ENCODE measurements at places on chromosomes 2 and 18. TPM values are rescaled to one million over a fixed set of nuclear protein-coding genes. Genes with fewer than 3 reads are reported as not detected.

GRCh38 chr18:74241426-74241825 lies 50.3 kb downstream of the CYB5A start:
- DNase-seq, result no peak

DNA sequence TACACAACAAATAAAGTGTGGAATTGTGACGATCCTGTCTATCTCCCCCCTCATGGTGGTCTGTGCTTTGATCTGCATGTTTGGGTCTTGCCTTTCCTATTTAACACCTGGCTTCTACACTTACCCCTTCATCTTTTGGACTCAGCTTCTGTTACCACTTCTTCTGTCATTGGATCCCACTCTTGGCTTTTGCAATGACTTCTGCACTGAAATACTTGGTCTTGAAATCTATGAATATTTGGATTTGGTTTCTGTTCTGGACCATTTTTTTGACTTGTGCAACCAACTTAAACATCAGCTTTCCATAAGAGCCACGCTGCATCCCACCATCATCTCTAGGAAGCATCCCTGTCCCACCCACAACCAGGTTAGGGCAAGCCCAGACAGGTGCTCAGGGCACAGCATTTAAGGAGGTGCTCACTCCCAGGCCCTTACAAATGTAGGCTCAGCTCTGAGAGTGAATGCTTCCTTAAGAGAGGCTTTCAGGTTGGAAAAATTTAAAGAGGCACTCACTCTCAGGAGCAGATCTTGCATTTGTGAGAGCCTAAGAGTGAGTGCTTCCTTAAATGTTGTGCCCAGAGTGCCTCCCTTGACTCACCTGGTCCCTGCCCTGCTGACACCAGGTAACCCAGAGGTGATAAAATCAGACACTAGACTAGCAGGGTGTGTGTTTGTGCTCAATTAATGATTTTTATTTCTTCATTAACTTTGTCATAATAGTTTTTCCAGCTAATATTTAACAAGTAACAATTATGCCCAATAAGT lies 124.5 kb upstream of the SH3BP4 start:
- no peak for DNase-seq

DNA sequence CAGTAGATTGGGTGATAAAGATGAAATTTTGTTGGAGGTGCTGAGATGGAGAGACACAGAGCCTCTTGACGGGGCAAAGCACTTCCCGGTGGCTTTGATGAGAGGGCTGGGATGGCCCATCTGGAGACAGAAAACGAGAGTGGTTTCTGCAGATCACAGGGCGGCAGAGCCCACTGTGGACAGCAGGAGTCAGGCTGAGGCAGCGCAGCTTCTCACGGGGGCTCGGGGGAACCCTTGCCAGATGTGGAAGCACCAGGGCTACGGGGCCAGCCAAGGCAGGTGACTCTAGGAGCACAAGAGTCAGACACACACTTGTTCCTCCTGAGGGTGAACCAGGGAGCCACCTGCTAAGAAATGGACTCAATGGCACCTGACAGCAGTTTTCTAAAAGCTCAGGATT lies 78.5 kb downstream of the TPO start:
- DNase-seq, result no peak

DNA sequence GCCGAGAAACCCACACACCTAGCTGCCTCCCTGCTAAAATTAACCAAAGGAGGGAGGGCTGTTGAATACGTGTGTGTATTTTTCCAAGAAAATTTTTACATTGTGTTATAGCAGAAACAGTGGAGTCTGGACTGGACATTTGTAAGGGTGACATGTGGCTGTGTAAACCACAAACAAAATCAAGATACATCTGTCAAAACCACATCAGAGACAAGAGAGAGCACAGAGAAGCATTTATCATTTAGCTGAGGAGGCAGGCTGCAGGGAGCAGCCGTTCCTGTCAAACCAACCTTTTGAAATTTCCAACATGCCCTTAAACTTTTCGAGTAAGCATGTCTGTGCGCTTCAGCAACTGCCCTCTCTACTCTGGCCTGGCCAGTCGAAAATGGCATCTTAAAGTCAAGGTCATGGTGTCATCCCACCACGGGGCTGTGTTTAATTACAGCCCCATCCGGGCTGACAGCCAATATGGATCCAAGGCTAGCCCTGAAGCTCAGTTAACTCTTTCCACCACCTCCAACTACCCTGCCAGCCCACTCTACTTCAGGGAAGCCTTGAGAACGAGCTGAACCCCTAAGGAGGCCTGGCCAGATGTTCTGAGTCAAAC lies 8.4 kb downstream of the BCL11A start:
- no peak for DNase-seq

- no peak for DNase-seq
Observed at GRCh38 chr2:227205701-227206100, 41.3 kb downstream of the COL4A3 start.

GRCh38 chr2:220980966-220981675 lies 591.0 kb downstream of the EPHA4 start:
- DNase-seq, result no peak

DNA sequence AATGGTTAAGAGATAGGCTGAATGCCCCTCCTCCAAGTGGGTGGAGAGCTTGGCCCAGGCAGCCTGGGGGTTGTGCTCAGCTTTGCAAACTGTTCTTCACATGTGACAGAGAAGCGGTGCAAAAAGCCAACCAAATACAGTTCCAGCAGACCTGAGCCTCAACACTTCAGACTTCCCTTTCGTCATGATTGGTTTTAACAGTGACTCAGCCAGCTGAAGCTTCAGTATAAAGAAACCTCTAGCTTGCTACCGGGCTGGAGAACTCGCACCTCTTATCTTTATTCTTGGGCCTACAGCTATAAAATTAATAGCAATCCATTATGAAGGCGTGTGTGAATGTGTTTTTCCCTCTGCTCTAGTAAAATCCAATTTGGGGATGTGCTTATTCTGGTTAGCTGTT lies 20.0 kb downstream of the SETBP1 start:
- DNase-seq, result no peak

GRCh38 chr2:226531061-226531810 lies 268.4 kb downstream of the IRS1 start:
- no peak for DNase-seq

- peak; percentile 6 for DNase-seq
Observed at GRCh38 chr2:73594251-73594650, 48.0 kb downstream of the NAT8 start.

DNA sequence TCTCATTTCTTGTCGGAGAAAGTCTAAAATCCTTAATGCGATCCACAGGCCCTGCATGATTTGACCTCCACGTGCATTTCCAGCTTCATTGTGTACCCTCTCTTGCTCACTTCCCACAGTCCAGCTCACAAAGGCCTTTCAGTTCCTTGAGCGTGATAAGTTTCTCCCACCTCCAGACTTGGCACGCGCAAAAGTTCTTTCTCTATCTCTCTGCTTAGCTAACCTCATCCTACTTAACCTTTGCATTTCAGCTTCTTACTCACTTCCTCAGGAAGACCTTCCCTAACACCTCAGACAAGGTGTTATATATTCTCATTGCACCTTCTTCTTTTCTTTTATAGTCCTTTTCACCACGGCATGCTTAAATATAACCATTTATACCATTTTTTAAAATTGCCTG lies 124.8 kb upstream of the XPO1 start:
- DNase-seq, result no peak

- DNase-seq, result no peak
Observed at GRCh38 chr2:20687260-20687832, 20.4 kb downstream of the GDF7 start.

- DNase-seq, result peak; percentile 16
Observed at GRCh38 chr2:231111987-231112386, 12.9 kb downstream of the HTR2B start.

DNA sequence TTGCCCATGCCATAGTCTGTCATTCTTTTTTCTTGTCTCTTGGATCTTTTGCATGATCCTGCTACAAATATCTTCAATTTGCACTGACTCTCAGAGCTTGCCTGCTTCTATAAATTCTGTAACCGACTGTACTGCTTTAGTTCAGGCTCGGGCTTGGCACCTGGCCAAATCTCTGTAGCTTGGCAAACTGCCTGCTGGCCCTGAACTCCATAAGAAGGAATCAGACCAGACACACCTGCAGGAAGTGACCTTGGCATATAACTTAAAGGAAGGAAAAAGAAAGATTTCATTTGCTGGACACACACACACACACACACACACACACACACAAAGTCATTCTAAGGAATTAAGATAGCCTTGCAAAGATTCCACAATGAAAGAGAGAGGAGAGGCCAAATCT lies 291.2 kb upstream of the DDX18 start:
- DNase-seq, result no peak

DNA sequence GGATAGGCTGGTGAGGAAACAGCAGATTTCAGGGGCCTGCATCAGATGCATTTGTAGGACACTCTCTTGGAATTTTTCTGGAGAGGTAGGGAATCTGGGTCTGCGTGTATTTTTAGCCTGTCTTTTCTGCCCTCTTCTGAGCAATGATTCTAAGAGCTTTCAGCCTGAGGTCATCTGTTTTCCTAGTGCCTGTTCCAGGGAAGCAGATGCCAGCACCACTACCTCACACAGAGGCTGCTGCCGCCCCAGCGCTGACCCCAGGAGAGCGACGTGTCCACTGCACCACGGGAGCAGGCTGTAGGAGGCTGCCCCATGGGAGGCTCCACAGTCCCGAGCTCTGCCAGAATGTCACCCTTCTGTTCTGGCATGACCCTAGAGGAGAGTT lies 316.5 kb downstream of the CYP26B1 start:
- peak; percentile 87 for DNase-seq

GRCh38 chr2:221517696-221518151 lies 54.4 kb downstream of the EPHA4 start:
- peak; percentile 92 for DNase-seq

GRCh38 chr2:226755631-226756030 lies 44.0 kb downstream of the IRS1 start:
- DNase-seq, result no peak

- DNase-seq, result no peak
Observed at GRCh38 chr2:69583321-69583833, 60.2 kb downstream of the AAK1 start.

- peak; percentile 16 for DNase-seq
Observed at GRCh38 chr2:15638720-15639119, 47.1 kb downstream of the DDX1 start.

Gene CRYGC
- total RNA-seq, result not detected

Gene FOXD4L1
- total RNA-seq, result not detected

Gene CASP10
- 3.2 TPM for total RNA-seq

Gene CD8B
- not detected for total RNA-seq

Gene CABLES1
- 7.1 TPM for total RNA-seq

Gene SIX2
- not detected for total RNA-seq

Gene COQ10B
- 57.6 TPM for total RNA-seq

Gene CRYGA
- not detected for total RNA-seq

Gene PCARE
- total RNA-seq, result not detected

Gene ELOA2
- not detected for total RNA-seq

Gene DSC2
- total RNA-seq, result not detected

Gene ALK
- total RNA-seq, result 0.26 TPM

Gene UGT1A5
- total RNA-seq, result not detected

Gene UGT1A3
- total RNA-seq, result not detected

Gene IL18RAP
- total RNA-seq, result not detected

Gene RNU2-63P
- total RNA-seq, result not detected

Data from A172 (cell line).